ENCODE measurements at places on chromosomes 13 and 19.
A peak's percentile ranks its signal among the peaks of the same experiment; 100 is the strongest.

GRCh38 chr19:12687496-12688196 lies at the start of gene GNG14:
Gene GNG14, plus strand, starts transcription at chr19:12687998. Its CDS starts 51 bp downstream, at chr19:12688049.
- ATAC-seq: no peak

DNA sequence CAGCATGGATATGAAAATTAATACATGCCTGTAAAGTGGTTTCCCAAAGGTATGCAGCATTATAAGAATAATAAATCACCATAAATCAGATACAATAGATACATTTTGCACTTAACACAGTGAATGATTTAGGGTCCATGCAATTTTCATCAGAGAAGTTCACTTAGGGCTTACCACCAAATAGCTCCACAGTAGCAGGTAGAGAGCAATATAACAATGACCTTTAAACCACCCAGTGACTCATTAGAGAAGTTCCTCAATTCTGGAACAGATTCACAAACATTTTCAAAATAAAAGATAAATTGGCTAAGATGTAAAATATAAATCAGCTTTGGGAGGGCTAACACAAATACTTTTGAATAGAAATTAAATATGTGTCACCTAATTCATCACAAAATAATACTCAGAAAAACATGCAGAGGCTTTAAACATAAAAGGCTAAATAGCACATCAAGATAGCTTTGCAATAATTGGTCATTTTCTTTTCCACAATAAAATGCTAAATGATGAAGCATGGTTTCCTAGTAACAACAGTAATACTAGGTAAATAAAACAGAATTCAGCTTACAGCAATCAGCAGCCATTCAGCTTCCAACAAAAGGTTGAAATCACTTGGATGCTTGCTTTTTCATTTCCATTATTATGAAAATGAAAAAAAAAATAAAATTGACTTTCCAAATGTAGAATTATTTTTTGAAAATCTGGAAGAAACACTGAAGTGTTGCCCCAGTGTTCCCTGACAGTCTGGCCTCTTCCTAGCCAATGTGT lies 84.3 kb upstream of the NBEA start:
- ATAC-seq: no peak

GRCh38 chr19:19445911-19446361 lies 40.5 kb downstream of the GATAD2A start:
- peak; percentile 55 for ATAC-seq

GRCh38 chr19:32837531-32837930 lies 32.0 kb downstream of the SLC7A9 start:
- ATAC-seq: peak; percentile 37

- peak; percentile 95 for ATAC-seq
Measured at GRCh38 chr19:15532779-15533521, 24.6 kb downstream of the CYP4F22 start.

GRCh38 chr13:54676526-54677113 lies 1648.0 kb downstream of the OLFM4 start:
- no peak for ATAC-seq

- ATAC-seq: no peak
Measured at GRCh38 chr13:39362652-39363381, 240.2 kb downstream of the LHFPL6 start.

Data from activated T-helper 17 cell treated with anti-CD3 and anti-CD28 coated beads, Interleukin-2, amount 50 U/mL, for 72 hours (primary cell).